ENCODE measurements at places on chromosomes 13 and 19.
A peak's percentile ranks its signal among the peaks of the same experiment; 100 is the strongest.

DNA sequence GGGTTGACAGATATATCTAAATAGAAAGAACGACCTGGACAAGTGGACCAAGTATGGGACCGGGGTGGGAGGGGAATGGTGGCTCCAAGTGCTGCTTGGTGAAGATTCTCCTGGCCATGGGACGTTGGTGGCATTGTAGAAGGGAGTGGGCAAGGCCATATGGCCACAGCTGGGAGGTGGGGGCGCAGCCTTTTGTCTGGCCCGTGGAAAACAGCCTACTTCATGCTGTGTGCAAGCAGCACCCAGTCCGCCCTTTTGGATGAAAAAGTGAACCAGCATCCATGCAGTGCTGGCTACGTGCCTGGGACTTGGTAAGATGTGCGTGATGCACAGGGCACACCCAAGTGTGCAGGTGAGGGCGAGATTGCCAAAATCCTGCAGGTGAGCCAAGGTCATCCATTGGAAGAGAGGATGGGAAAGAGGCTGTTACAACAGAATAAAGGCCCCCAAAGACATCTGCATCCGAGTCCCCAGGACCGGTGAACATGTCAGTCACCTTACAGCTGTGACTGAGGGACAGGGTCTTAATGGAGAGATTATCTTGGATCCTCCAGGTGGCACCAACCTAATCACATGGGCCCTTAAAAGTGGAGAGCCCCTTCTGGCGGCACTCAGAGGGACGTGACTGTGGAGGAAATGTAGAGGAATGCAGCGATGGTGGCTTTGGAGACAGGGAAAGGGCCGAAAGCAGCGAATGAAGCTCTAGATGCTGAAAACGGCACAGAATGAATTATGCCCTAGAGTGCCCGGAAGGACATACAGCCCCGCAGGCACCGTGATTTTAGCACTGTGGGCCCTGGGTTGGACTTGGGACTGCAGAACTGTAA lies 40.8 kb downstream of the TEX29 start:
- no peak for DNase-seq

- no peak for DNase-seq
Measured at GRCh38 chr13:106484537-106485193, 50.8 kb downstream of the EFNB2 start.

- DNase-seq: no peak
Measured at GRCh38 chr13:100244431-100244830, 155.5 kb downstream of the PCCA start.

DNA sequence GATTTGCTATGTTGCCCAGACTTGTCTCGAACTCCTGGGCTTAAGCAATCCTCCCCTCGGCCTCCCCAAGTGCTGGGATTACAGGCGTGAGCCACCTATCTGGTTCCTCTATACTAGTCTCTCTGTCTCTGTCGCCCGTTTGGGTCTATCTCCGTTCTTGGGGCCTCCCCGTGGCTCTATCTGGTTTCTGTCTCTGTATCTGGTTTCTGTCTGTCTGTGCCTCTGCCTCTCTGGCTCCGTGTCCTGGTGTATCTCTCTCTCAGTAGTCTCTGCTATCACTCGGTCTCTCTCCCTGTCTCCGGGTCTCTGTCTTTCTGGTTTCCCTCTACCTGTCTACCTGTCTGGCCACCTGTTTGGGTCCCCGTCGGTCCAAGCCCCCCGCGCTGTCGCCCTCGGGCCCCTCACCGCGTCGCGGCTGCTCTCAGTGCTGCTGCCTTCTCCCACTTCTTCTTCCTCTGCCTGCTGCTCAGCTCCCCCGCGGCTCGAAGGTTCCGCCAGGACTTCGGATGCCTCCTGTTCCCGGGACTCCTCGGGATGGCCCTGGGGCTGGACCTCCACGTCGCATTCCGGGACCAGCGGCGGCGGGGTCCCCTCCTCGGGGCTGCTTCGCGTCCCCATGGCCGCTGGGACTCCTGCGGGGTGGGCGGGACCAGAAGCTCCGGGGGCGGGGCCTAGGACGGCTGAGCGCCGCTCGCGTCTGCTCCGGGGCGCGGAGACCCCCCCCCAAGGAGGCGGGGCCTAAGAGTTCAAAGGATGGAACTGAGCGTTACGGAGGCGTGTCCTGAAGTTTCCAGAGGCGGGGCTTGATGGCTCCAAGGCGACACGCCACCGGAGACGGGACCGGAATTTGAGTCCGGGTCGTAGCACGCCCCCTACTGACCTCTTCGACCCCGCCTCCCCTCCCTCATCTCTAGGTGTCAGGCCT lies 783 bp downstream of the PHLDB3 start:
- peak; percentile 94 for DNase-seq

GRCh38 chr13:66826398-66826797 lies 403.7 kb downstream of the PCDH9 start:
- no peak for DNase-seq

DNA sequence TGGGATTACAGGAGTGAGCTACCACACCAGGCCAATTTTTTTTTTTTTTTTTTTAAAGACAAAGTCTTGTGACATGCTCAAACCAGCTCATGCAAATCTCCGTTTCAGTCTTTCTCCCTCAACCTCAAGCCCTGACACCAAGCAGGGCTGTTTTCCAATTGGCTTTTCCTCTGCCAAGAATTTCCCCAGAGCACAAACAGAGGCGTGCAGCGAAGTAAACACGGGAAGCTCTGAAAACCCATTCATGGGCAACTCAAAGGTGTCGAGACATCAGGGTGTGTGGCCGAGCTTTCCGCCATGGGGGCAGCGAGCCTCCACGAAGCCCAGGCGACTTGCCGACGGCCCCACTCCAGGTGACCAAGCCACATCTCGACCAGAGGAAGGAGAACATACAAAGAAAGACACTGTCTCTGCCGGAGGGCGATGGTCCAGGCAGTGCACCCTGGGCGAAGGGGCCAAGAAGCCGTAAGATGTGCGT lies 70.0 kb downstream of the INSR start:
- no peak for DNase-seq

DNA sequence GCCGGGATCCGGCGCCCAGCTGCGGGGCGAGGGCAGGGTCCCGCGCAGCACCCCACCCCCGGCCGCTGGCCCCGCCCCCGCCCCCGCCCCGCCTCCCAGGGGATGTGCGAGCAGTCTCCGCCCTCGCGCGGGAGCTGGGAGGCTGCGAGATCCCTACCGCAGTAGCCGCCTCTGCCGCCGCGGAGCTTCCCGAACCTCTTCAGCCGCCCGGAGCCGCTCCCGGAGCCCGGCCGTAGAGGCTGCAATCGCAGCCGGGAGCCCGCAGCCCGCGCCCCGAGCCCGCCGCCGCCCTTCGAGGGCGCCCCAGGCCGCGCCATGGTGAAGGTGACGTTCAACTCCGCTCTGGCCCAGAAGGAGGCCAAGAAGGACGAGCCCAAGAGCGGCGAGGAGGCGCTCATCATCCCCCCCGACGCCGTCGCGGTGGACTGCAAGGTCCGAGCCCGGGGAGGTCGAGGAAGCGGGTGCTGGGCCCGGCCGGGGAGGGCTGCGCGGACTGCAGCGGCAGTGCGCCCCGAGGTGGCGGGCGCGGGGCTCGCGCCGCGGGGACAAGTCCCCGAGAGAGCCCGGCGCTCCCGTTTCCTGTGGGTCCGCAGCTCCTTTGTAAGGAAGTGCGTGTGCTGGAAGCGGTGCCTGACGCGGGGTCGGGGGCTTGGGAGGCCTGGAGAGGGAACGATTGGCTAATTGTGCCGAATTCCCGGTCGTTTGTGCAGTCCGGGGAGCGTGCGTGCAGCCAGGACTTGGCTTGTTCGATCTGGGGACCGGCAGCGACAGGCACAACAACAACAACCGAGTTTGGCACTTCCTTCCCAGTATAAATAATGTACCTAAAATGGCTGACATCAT lies at the start of gene ITM2B:
Gene ITM2B (plus strand): TSS at position 161 of the 843 bp plus-strand sequence. CDS start 155 bp downstream, at position 316.
- DNase-seq: peak; percentile 73
